ENCODE measurements at places on chromosomes 5 and 9.

DNA sequence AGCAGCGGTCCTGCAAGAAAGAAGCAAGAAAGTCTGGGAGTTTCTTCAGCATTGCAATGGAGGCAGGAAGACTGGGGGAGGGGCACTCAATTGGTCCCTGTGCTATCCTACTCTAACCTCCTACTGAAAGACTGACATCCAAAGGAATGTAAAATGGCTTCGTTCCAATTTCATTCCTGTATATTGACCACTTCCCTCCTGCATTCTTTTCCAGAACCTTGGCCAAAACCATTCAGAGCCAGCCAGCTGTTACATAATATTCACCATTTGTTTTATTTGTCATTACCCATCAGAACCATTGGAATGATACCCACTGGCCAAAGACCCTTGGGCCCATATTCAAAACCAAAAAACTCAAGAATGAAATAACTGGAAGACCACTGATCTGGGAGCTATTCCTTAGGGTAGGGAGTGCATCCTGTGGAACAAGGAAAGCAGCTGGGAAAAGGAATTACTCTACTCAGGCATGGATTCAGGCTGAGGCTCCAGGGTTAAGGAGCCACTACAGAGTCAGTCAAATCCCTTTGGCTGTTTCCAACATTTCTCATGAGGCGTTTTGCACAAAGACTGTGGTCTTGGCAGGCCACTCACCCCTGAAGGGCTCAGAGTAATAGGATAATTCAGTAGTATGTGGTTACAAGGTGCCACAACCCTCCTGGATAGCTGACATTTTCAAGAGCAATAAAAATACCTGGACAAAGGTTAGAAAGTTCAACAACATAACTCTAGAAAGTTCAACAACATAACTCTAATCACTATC, 148.7 kb upstream of the SLC1A3 start:
- peak; percentile 51 for DNase-seq

- DNase-seq: peak; percentile 62
Observed at GRCh38 chr5:15463231-15463980, 36.6 kb upstream of the FBXL7 start.

DNA sequence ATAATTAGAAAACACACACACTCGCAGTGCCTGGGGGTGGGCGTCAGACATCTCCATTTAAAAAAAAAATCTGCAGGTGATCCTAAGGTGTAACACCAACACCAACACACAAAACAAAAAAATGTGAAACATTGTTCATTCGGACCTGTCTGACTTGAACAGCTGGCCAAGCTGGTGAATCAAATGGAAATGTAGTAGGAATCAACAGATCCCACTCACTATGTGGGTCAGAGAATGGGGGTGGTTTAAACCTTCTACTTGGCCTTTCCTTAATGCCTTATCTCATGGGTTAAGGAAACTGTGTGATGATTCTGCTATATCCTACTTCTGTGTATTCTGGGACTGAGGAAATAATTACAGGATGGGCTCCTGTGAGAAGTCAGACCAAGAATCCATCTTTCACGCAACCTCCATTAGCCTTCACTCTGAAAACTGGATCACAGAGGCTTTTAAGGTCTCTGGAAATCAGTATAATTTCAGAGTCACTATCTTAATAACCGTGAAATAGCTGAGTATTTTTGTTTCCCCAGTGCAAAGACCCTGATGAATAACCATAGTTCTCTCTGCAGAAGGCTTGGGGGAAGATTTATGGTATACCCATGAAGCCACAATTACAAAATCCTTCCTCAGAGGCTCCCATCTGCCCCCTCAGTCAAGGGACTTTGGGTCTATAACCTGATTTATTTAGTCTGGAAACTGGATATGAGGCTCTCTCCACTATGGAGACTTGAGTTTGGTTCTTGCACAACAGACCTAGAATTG, 17.2 kb upstream of the MCCC2 start:
- no peak for DNase-seq

GRCh38 chr5:11305245-11305644, 544.2 kb upstream of the DAP start:
- DNase-seq: no peak

- DNase-seq: no peak
Observed at GRCh38 chr9:81530310-81530810, 159.0 kb downstream of the TLE1 start.

DNA sequence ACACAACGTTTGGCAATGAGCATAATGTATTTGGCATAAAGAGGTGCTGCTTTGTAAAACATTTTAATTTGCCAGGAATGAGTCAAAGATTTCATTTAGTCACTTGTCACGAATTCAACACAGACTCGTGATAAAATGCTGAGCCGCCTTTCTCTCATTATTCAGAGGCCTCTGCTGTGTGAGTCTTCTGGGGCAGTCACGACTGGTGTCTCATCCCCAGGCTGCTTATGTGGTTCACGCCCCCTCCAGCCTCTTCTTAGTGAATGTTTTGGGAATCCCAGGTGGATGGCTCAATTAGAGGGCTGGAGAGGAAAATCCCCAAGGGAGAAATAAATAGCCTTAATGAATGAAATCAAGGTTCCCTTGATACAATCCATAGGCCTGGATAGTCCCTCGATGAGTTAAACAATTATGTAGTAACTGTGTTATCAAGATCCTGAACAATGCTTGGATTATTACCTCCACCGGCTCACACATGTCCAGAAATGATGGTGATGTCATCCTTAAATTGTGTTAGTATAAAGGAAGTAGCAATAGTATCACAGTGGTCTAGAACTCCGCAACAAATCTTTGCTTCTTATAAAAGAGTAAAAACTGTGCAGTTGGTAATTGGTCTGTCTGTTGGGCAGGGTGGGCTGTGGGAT, 192.1 kb upstream of the ADAMTS16 start:
- DNase-seq: no peak

DNA sequence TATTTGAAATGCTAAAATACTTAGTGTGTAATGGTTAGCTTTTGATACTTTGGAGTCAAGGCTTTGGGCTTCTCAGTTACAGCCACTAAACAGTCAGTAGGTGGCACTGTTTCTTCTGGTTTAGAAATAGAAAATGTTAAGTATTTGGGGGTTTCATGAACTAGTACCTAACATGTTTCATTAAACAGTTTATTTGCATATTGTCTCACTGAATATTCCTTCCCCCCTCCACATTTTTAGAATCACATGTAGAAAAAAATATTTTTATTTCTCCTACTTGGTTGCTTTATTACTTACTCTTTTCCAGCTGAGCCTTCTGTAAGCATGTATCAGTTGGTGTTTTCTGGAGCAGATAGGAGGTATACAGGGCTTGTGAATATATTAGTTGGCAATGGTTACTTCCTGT, 48.0 kb downstream of the IPO11 start:
- DNase-seq: peak; percentile 70

- no peak for DNase-seq
Observed at GRCh38 chr9:4579001-4579400, 83.1 kb upstream of the PLPP6 start.

DNA sequence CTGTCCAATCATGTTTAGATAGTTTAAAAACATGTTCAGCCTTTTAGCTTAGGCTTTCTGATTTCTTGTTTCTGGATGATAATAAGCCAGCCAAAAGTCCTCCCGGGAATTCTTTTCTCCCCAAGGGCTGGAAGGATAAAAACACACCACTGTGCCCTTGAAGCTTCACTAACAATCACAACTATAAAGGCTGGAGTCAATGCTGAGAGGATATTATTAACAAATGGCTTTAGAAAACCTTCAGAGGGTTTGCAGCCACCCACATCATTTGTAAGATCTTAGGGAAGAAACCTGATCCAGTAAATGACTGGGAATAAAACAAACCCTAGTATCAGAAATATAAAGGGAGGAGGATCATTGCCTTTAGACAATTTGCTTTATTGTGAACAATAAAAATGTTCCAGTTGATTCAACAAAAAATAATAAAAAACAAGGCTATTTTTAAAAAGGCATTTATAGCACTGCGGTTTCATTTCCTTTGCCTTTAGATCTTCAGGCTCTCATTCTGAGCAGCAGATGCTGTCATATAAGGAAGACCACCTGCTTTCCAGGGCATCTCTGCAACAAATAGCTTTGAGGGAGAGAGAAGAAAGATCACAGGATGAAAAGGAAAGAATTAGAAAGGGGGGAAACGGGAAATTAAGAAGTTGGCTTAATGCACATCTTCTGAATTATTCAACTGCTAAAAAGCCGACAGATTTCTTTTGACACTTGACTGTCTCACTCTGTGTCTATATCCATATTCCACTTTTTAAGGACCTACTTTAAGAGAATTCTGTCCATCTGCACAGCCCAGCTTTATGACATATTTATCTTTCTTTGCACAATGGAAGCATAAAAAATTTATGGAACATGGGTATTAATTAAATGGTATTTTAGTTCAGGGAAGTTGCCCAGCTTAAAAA, 277.2 kb upstream of the SLC24A2 start:
- no peak for DNase-seq

DNA sequence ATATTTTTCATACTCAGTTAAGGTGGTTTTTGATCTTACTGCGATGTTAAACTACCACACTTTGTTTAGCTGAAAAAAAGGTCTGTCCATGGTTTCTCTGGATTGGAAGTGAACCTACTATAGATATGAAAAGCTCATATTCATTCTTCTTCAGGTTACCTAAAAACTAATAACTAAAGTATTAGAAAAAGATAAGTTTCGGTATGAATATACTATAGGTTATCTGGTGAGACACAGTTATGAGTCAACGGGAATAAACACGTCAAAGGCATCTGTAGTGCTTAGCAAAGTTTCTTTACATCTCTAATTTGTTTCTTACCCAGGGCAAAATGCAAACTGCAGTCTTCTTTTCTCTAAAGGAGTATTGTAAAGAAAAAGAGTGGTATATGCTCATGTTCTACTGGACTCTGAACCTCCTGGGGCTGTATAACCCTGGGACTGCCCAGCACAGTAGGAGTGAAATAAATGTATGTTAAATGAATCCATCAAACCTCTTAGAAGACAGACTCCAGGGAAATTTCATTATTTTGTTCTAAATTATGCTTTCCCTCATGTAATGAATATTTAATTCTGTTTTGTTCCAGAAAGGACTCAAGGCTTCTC, 521.9 kb downstream of the PDE4D start:
- DNase-seq: no peak

DNA sequence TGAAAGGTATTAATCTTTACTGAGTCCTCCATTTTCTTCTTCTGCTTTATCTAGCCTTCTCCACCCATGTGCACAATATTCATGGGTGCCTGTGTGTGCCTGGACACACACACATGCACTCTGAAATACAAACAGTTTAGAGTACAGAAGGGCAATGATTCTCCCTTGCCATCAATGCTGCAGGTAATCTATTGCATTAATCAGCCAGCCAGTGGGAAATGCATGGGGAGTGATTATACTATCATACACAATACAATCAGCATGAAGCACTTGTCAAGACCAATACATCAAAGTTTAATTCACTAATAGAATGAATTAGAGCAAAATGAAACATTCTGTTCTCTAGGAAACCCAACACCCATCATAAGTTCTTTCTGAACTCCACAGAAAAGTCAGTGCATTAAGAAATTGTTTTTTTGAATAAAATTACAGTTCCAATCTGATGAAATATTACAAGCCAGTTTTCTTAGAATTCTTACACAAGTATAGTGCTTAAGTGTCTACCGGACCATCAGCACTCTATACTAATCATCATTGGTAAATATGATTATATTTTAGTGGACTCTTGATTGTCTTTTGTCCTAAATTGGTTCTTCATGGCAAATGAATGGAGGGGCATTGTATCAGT, 172.2 kb downstream of the ZSWIM6 start:
- DNase-seq: no peak

GRCh38 chr5:125336401-125336800, 590.0 kb upstream of the ZNF608 start:
- DNase-seq: peak; percentile 19

DNA sequence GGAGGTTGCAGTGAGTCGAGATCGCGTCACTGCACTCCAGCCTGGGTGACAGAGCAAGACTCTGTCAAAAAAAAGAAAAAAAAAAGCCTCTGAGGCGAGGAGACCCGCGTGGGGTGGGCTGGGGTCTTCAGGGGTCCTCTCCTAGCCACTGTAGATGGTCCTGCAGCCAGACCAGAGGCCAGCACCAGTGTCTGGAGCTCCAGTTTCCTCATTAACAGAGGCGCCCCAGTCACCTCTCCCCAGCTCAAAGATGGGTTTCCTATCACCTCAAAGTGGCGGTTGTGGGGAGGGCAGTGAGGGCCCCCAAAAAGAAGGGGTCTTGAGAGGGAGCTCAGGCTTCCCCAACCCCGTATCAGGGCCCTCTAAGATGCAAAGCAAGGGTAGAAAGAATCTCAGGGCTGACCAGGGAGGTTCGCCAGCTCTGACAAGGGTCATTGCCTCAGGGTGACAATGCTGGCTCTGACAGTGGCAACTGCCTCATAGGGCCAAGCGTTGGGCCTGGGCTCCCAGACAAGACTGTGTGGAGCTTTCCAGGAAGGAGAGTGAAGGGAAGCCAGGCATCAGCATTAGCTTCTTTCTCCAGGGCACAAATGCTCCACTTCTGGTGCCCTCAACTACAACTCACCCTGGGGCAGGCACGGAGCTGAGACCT, 15.0 kb downstream of the STK10 start:
- DNase-seq: no peak

DNA sequence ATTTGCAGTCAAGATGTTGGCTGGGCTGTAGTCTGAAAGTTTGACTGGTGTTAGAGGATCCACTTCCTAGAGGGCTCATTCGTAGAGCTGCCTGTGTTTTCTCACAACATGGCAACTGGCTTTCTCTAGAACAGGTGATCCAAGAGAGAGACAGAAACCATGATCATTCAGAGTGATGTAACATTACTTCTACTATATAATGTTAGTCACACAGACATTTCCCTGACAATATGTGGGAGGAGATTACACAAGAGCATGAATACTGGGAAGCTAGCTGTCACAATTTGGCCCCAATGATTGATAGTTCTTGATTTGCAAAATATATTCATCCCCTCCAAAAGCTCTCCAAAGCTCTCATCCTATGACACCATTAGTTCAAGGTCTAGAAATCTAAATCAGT, 10.9 kb upstream of the TMEM161B start:
- DNase-seq: no peak

GRCh38 chr9:132032238-132032950, 47.3 kb downstream of the MED27 start:
- DNase-seq: no peak

DNA sequence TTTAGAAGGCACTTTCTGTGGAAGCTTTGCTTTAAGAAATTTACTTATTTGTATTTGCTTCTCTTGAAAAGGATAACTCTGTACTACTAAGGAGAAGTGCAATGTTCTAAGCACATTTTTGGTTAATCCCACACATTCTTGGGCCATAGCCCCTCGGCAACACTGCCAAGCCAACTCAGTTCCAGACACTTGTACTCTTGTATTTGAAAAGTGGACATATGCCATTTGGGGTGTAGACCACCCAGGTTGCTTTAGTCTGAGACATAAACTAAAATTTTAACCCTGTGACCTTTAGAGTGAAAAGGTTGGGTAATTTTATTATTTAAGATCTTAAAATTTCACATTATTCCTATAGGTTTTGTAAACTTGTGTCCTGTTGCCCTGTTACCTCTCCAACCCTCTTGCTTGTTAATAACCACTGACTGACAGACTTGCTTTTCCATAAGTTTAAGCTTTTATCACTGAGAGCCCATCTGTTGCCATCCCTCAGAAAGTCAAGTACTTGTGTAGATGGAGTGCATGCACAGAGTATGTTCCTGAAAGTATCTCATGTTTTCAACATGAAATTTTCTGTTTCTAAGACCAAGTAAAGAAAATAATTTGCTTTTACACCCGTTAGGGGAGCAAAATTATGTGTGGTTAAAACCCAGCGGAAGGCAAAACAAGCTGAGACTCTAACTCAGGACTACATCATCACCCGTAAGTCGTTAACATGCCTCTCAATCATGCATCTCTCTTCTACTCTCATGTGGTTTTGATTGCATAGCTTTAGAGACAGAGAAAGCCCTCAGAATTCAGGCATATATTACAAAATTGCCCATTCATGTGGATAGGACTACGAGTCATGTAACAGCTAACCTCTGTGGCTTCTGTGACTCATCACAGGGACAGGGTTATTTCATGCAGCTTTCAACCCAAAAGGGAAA, 117.3 kb downstream of the GDNF start:
- peak; percentile 64 for DNase-seq

Measured in lung microvascular endothelial cell (primary cell).